ENCODE measurements at places on chromosomes 6 and 20. TPM values are rescaled to one million over a fixed set of nuclear protein-coding genes. Genes with fewer than 3 reads are reported as not detected.

Gene RAB44
- under 0.01 TPM for total RNA-seq

Gene POLH
- total RNA-seq = 31.6 TPM

Gene CLPSL2
- total RNA-seq = not detected

Gene FKBP1C
- total RNA-seq = 0.38 TPM

Gene FOXF2
- total RNA-seq = 0.28 TPM

Gene HMGN4
- total RNA-seq = 68.8 TPM

Gene OLIG3
- total RNA-seq = not detected

Gene NCOA6
- 4.0 TPM for total RNA-seq

Gene MUCL3
- not detected for total RNA-seq

Gene RAB32
- 132 TPM for total RNA-seq

Gene SOX18
- total RNA-seq = 0.19 TPM

Gene AGER
- 0.58 TPM for total RNA-seq

Gene CABLES2
- 0.28 TPM for total RNA-seq

Gene NRSN1
- not detected for total RNA-seq

Gene MROH8
- 0.38 TPM for total RNA-seq

Gene PKIB
- total RNA-seq = 1.2 TPM

Gene SRSF12
- 0.28 TPM for total RNA-seq

Gene RIOK1
- total RNA-seq = 15.2 TPM

Gene C20orf173
- total RNA-seq = not detected

Gene FILIP1
- total RNA-seq = 0.58 TPM

Gene RIPOR3
- 13.2 TPM for total RNA-seq

Gene CUTA
- total RNA-seq = 87.4 TPM

Gene TNF
- not detected for total RNA-seq

Gene CCN6
- total RNA-seq = not detected

Gene ARMC12
- under 0.01 TPM for total RNA-seq

Gene KHDC1L
- not detected for total RNA-seq

Gene PTK6
- total RNA-seq = not detected

Gene GRM1
- under 0.01 TPM for total RNA-seq

Gene SMAP1
- total RNA-seq = 17.8 TPM

Gene TOMM34
- total RNA-seq = 40.5 TPM
